LoVo (cell line): ENCODE measurements at places on chromosomes 13 and 19.

- DNase-seq: no peak
Observed at GRCh38 chr19:53868091-53868891, 608 bp downstream of the MYADM start.

- no peak for DNase-seq
Observed at GRCh38 chr19:13429563-13429962, 76.7 kb downstream of the CACNA1A start.

- no peak for DNase-seq
Observed at GRCh38 chr13:84812078-84812477, 929.8 kb upstream of the SLITRK1 start.

- DNase-seq: no peak
Observed at GRCh38 chr13:30652746-30653386, 35.1 kb downstream of the USPL1 start.

GRCh38 chr13:109644069-109644750 is 142.2 kb downstream of the IRS2 start:
- DNase-seq: no peak

- DNase-seq: no peak
Observed at GRCh38 chr19:33868076-33868735, 71.5 kb downstream of the KCTD15 start.

- no peak for DNase-seq
Observed at GRCh38 chr19:8684001-8684902, 14.3 kb downstream of the ACTL9 start.
